ENCODE measurements at places on chromosomes 6 and 20.

DNA sequence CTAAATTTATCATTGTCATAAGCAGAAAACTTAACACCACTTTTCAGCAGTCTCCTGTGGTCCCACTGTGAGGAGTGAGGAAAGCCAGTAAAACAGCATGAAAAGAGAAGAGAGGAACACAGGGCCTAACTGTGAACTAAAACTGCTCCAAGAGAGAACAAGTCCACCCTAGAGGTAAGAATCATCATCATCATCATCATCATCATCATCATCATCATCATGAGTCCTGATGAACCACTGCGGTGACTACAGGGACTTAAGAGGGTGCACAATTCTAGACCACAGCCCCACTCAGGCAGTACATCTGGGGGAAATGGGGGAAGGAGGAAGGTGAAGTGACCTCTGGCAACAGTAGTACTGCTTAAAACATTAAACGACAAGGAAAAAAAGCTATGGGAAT is 13.6 kb downstream of the ZNF337 start:
- no peak for DNase-seq

GRCh38 chr6:112049026-112049799 is 4.7 kb upstream of the CCN6 start:
- DNase-seq: no peak

DNA sequence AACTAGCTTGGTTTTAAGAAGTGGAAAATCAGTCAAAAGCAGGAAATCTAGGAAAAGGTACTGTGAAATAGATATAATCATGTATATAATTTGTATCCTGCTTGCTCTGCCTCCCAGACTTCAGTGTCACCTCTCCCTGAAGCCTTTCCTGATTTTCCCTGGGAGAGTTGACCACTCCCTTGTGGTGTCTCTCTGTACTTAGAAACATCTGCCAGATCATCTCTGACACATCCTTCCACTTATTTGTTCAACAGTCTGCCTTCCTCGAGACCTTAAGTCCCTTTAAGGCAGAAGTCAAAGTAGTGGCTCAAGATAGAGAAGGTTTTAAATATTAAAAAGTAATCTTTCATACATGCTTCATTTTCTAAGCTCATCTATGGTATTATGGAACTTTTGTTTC is 236.5 kb downstream of the CDKAL1 start:
- DNase-seq: no peak

GRCh38 chr20:54642864-54643667 is 167.7 kb downstream of the DOK5 start:
- DNase-seq: no peak
